Stimulated activated CD4-positive, alpha-beta T cell treated with anti-CD3 and anti-CD28 coated beads, TNF-alpha, amount 100 ng/mL, for 24 hours (primary cell): ENCODE measurements at places on chromosomes 5 and 9.

DNA sequence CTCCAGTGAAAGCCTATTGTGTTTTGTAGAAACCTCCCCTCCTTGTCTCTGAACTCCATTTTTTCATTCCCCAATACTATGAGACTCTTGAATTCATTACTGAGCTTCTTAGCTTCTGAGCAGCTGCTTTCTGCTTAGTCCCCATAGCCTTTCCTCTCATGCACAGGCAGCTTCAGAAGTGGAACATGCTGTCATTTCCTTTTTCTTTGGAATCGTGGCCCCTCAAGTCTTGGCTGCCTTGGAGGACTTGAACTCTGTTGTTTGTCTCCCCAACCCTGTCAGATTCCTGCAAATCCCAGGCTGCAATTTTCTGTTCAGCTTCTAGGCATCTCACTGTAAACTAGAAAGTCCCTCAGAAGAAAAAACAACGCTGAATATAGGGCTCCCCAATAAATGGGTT lies 268.5 kb downstream of the ARRDC3 start:
- no peak for DNase-seq

DNA sequence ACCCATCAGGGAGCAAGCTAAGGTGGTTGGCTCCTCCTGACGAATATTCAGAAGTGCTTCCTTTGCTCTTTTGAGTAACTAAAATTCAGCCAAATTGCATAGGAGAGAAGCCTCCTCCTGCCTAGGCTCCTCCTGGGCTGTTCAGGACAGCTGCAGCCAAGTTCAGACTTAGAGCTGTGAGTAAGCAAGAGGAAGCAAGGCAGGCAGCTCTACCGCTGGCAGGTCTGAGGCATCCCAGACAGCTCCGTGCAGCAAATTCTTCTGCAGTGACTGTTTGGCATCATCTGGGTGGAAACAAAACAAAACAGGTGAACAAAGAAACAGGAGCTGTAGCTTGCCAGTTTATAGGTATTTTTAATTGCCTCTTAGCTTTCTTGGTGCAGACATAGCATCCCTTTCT lies 421.0 kb downstream of the GADD45G start:
- DNase-seq = no peak

- DNase-seq = no peak
Observed at GRCh38 chr5:92637247-92637646, 943.8 kb downstream of the NR2F1-AS1 start.

DNA sequence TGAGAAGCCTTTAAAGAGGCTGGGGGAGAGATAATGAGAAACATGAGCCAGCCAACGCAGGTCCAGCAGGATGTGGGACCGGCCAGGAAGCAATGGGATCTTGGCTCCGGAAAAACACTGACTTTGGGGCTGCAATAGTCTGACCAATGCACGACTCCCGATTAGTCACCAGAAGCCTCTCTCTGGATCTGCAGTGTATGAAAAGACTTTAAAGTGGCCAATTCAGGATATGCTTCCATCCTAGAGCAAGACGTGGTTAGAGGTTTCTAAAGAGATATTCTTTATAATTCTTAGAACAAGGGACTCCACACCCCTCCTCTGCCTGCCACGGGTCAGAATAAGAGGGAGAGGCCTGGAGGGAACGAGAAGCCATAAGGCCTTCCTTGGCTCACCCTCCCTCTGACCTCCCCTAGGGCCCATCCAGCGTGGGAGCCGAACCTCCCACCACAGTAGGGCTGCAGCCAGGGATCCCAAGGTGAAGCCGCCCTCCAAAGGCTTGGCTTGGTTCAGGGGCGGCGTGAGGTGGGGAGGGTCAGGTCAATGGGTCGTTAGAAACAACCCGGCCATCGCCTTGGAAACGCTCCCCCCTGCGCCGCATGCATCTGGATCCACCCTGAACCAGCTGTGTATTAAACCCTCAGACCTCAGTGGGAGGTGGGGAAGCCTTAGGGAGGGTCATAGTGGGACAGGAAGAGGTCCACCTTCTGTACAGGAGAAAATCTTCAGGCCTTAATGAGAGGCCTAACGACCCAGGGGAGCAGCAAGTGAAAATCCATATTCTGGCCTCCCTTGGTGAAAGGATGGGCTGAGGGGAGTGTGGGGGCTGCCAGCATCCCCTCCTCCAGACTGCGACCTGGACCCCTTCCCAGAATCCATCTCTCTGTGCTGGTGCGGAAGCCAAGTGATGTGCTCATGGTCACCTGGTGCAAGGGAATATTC lies 11.1 kb downstream of the FGF1 start:
- DNase-seq = no peak

DNA sequence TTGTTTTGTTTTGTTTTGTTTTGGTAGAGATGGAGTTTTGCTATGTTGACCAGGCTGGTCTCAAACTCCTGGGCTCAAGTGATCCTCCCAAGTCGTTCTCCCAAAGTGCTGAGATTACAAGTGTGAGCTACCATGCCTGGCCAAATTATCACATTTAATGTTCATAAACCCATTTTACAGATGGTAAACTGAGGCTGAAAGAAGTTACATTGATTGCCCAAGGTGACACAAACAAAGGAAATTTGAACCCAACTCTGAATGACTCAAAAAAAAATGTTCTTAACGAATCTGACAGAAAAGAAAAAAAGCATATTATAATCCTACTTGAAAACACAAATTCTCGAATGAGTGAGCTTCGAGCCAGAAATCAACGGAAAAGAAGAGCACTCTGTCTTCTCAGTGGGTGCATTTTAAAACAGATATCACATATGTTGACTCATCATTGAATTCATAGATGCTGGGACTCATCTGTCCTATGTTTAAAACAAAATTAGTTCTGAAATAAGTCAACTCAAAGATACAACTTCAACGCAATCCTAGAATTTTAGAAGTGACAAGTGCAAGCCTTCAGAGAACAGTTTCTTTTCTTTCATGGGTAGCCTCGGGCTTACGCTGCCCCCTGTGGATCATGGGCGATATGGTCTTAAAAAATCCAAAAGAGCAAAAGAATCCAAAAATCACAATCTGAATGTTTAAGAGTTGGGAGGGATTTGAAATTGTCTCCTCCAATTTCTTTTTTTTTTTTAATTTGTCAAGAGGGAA lies 28.4 kb downstream of the TIMD4 start:
- DNase-seq = no peak

- DNase-seq = no peak
Observed at GRCh38 chr9:110371411-110372007, 33.8 kb upstream of the TXNDC8 start.

DNA sequence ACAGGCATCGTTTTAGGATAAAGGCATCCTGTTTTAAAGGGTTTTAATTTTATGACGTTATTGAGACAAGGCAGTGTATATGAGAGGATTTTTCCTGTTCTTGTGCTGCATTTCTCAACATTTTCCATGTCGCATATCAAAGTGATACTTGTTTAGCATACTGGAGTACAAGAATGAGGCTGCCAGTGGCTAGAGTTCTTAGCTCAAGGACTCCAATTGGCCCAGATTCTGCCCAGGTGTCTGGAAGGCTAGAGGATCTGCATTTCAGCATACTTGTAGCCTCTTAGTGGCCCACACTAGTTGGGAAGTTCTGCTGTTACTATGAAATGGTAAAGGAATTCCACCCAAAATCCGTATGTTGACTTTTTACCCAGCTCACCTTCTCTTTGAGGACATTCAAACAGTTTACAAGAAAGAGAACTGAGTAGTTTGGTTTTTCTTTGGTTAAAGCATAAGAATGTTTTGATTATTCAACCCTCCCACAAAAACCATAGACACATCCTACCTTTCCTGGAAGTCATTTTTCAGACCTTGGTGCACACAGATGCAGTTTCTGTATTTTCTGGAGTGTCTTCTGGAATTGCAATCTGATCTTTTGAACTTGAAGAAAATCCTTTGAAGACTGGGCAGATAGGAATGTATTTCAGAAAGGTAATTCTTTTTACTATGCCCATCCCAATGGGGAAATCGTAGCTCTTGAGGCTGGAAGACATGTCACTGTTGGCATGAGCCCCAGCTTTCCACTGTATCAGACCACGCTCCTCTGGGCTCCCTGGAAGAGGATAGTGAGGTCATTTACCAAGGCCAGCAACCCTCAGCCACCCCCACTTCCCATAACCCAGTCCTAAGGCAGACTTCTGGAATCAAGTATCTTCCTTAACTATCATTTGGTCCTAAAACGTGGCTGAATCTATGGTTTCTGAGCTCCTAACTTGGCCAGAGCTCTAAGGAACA lies 11.3 kb downstream of the SLC23A1 start:
- no peak for DNase-seq

DNA sequence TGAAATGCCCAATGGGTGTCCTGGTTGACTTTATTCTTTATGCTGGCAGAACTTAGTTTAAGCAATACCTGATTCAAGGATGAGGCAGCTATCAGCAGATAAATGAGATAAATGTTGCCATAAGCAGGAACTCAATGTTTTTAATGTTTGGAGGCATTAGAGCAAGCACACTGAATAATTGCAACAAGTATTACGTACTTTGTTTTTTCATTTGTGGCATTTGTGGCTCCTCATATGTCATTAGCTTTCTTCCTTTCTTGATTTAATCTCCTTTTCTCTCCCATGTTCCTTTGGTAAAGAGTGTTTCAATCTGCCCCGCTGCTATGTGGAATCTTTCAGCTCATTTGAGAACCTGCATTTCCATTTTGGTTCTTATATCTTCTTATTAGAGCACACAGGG lies 6.4 kb upstream of the NR3C1 start:
- no peak for DNase-seq

- DNase-seq = no peak
Observed at GRCh38 chr9:112056996-112057395, 118.1 kb downstream of the SUSD1 start.

GRCh38 chr9:134466869-134467616 lies 140.8 kb downstream of the RXRA start:
- DNase-seq = no peak

DNA sequence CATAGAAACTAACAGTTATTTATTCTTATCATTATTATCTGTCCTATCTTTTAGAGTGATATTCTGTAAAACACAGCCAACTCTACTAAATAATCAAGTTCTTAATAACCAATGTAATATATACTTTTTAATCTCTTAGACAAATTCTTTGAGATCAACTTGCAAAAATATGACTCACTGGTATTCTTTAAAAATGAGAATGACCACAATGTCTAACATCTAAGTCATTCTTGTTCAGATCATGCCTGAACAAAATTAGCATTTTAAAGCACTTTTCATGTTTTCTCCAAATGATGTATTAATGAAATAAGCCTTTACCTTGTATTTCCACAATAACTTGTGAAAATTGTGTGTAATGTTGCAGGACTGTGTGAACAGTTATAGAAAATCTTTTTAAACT lies 356.9 kb upstream of the RGMB start:
- DNase-seq = no peak

DNA sequence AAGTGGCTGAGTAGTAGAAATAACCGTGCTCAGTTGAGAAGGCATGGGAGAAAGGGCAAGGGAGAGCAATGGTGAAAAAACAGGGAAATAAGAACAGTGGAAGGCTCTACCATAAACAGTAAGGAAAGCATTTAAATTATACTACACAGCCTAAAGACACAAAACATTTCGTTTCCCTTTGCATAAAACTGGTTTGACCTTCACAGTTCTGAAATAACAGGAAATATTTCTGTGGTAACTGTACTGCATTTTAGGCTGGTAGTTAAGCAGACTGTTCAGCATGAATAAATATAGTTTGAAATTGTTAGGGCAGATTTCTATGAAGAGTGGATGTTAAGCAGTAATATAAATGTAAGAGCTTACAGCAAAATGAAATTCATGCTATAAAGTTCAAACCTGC lies 147.5 kb downstream of the CSNK1G3 start:
- DNase-seq = no peak

GRCh38 chr9:98193336-98193944 lies 1.0 kb upstream of the CORO2A start:
- DNase-seq = no peak

DNA sequence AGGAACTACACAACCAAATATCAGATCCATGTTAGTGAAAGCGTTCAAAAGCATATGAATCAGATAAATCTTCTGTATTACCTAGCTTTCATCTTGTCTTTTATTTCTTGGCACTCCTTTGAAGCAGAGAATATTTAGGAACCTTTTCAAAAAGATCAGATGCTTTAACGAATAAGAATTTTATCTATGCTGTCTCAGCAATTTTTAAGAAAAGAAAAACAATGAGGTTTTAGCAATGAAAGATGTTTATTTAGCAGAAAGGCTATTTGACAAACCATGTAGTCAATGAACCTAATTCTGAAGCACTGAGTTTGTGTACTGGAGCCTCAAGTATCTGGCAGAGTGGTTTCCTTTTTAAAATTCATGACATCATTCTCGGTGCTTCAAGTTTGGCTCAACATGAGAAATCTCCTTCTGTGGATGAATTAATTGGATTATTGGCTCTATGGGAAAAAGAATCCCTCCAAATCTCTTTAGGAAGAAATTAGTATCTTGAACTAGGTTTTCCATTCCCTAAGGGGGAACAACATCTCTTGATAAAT lies 534.7 kb downstream of the CAAP1 start:
- no peak for DNase-seq

- DNase-seq = no peak
Observed at GRCh38 chr9:115341426-115341825, 223.5 kb upstream of the TNC start.

DNA sequence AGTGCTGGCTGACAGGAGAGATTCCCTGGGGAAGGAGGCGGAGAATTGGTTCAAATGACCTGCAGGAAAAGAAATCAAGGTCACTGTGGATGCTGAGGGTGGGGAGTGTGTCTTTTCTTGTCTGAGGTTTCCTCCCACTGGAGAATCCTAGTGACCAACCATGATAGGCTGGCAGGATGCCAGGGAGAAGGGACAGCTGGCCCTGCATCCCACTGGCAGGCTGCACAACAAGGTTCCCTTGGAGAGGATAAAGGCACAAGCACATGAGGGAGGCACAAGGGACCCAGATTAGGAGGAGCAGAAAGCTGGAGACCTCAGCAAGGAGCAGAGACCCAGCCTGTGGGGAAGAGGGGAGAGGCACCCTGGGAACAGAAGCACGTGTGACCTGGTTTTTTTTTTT lies 11.4 kb upstream of the ZDHHC12 start:
- no peak for DNase-seq

GRCh38 chr9:21967702-21968101 lies 26.5 kb downstream of the CDKN2A start:
- no peak for DNase-seq

GRCh38 chr5:513216-514100 lies 10.8 kb downstream of the SLC9A3 start:
- no peak for DNase-seq

DNA sequence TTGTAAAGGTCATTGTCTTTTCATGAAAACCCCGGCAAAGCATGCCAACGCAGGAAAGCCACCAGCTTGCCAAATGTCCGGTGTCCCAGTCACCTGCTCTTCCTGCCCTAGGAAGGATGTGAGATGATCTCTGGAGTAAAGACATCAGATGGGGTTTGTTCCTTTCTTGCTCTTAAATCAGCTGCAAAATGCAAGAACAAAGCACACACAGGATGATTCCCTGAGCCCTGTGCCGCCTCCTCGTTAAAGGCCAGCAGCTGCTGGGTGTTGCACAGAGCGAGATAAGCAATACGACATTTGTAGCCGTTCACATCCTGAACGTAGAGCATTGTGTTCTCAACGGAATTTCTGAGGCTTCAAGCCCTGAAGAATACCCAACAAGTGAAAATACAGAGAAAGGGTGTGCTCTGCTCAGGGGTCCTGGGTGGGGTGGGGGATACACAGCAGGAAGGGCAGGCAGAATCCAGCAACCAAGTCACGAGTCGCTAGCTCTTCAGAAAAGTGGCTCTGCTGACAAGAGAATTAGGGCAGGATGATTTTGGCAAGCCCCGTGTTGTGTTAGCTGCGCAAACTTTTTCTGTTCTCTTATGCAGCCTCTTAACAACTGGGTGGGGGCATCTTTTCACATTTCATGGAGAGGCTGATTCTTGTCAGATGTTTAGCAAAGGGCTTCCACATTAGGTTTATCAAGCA lies 229.2 kb upstream of the MAP3K1 start:
- no peak for DNase-seq

- DNase-seq = no peak
Observed at GRCh38 chr9:17204611-17205152, 69.8 kb downstream of the CNTLN start.
